ENCODE measurements at places on chromosomes 5 and 9.

GRCh38 chr5:168790002-168790635 lies 211.0 kb upstream of the PANK3 start:
- no peak for DNase-seq

DNA sequence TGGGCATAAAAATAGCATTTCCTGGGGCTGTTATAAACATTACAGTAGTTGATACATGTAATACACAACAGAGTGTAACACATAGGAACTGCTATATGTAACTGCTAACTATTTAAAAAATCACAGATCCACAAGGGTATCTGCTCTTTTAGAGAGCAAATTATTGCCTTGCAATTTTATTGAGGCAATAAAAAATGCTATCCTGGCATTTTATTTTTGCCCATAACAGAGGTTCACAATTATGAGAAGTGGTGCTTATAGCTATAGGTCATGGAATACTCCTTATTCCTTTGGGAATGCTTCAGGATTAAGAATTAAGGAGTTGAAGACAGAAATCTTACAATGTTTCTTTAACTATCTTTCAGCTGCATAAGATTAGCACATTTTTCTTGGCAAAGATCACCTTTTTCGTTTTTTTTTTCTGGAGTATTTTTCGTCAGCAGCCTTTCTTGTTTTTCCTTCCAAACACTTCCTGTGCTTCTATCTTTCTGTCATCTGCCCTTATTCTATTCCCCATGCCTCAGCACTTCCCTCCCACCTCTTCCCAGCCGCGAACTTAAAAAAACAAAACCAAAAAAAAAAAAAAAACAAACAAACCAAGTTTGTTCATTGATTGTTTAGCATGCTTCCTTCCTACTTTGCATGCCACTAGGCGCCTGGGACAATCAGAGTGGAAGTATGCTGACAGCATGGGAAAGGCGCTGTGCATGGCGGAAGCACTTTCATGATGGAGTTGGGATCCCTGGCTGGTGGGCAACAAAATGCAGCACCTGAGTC lies 264.2 kb downstream of the MAST4 start:
- no peak for DNase-seq

DNA sequence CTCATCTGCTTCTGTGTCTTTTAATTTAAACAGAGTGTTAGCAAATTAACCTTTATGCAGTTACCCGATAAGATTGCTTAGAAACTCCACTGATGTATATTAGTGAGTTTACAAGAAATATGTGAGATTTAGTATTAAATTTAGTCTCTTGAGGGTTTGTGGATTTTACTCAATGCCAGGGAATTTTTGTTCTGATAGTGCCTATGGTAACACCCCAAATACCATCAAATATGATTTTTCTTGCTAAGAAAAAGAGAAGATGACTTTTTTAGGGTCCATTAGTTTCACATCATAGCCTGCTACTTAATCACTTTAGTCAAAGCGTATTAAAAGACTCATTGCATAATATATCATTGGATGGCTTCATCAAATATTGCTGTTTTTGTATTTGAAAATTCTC lies 224.9 kb downstream of the PCSK5 start:
- no peak for DNase-seq

- DNase-seq, result no peak
Observed at GRCh38 chr9:125529589-125530515, 177.2 kb downstream of the MAPKAP1 start.

DNA sequence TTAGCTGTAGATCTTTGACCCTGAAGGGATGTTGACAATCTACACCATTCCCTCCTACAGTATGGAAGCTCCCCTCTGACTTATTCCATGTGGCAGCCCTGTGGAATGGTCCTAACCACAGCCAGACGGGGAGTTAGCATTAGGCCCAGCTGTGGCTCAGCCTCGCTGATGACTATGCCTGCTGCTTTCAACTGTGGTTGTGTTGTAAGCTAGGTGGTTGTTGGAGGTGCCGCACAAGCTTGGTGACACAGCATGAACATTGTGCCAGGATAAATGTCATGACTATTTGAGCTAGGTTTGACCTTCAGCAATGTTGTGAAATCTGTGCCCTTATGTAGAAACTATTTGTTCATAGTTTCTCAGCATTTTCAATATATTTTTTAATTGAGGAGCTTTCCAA lies 40.6 kb downstream of the SGCD start:
- no peak for DNase-seq

DNA sequence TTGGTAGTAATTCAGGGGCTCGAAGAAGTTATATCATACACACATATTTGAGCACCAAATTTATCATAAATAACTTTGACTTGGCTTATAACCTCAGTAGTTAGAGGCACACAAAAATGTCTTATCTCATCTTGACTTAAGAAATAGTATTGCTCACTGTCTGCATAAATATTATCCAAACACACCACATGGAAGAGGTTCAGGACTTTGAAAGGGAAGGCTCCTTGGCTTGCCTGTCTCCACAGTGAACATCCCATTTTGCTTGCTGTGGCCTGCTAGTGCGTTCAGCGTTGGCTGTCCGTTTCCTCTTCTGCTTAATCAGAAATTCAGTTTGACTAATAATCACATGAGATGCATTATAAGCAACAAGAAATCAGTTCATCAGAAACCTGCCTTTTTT lies 13.9 kb downstream of the GRXCR2 start:
- no peak for DNase-seq

DNA sequence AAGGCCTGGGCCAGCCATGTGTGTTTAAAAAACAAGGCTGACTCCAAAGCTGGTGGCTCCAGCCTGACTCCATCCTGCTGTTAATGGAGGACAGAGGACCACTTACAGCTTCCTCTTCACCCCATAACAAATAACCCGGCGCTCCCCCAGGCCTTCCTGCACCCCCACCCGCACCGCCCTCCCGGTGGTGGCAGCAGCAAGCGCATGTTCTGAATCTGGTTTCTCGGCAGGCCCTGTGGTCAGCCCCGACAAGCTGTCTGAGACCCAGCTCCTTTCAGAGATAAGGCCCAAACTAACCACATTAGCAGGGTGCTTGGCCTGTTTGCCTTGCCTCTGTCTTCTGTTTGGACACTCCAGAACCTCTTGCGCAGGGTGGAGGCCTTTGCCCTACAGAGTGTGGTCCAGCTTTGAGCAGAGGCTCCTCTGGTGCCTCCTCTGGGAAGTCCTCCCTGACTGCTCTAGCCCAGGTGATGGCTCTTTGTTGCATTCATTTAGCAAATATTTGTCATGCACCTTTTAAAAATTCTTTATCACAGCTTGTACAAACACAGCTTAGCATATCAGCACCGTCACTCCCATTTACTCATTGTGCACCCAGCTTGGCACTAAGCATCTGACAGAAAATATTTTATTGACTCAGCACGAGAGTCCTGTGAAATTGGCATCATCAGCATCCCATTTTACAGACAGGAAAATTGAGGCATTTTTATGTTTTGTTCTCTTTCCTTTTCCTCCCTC lies 78.4 kb downstream of the NDFIP1 start:
- DNase-seq, result no peak

GRCh38 chr9:37676411-37676830 lies 25.7 kb downstream of the FRMPD1 start:
- DNase-seq, result no peak

DNA sequence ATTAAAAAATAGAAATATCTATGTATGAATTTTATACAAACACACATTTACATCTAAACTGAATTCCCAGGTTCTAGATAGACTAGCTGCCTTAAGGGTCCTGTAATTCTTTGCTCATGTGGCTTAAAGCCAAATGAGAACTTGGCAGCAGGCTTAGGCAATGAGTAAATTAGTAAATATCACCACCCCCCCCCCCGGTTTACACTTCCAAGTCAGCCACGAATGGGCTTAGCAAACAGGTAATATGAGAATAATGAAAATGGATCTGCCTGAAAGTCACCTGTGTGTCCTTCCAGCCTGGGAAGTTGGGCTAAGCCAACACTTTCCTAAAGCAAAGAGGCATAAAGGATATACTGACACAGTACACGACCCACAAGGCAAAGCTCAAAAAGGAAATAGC lies 108.6 kb downstream of the KLHL3 start:
- no peak for DNase-seq

- DNase-seq, result no peak
Observed at GRCh38 chr9:101176384-101176783, 147.9 kb downstream of the PLPPR1 start.

- DNase-seq, result no peak
Observed at GRCh38 chr9:84068872-84069271, 88.3 kb downstream of the RMI1 start.

DNA sequence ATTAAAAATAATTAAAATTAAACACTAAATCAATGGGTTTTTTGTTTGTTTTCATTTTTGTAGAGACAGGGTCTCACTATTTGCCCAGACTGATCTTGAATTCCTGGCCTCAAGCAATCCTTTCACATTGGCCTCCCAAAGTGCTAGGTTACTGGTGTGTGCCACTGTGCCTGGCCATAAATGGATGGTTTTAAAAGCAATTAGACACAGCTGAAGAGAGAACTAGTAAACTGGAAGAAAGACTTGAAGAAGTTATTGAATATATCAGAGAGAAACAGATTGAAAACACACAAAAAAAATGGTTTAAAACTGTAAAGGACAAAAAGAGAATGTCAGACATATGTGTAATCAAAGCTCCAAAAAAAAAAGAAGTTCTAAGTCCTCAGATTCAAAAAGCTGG lies 83.0 kb downstream of the DENND1A start:
- DNase-seq, result no peak

DNA sequence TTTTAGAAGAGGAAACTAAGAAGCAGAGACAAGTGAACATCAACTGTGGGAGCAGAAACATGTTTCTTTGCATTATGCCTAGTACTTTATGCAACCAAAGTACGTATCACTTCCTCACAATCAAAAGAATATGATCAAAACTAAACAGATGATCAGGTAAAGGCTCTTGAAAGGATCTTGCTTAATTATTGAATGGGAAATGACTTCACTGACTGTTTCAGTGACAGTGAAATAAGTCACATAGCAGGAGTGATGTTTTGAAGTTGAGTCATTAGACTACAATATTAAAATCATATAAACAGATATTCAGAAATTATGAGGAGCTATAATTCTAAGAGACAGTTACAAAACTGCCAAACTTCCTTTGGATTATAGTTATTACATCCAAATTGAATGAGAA lies 527.3 kb downstream of the MTRR start:
- no peak for DNase-seq

DNA sequence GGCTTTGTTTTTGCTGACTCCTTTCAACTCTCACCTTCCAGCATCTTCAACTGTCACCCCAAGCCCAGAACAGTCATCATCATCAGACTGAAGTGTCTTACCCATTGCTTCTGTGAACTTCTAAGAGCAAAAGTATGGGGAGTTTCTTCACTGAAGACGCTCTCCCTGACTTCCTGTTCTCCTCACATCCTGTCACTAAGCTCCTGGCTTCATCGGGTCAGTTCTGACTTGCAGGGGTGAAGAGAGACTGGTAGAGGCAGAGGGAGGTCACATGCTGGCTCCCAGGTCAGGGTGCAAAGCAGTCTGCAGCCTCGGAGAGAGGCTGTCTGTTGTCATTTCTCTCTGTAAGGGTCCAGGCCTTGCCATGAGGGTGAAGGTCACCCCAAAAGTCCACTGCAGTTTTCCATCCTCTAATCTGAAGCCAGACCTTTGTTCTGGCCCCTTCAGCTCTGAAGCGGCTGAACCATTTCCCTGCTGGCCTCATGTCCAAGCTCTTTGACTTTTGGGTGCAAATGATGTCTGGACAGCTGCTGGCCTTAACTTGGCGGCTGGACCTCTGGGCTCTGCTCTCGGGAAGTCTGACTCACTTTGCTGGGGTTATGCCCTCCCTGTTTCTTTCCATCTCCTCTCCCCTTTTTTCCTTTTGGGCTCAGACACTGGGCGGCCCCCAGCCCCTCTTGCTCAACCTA lies 305.0 kb downstream of the RAB3C start:
- peak; percentile 34 for DNase-seq

GRCh38 chr9:130042885-130043653 lies at the start of gene FNBP1:
FNBP1 (minus strand) TSS chr9:130043189; CDS start chr9:130042975, 214 bp downstream.
- DNase-seq, result peak; percentile 91

DNA sequence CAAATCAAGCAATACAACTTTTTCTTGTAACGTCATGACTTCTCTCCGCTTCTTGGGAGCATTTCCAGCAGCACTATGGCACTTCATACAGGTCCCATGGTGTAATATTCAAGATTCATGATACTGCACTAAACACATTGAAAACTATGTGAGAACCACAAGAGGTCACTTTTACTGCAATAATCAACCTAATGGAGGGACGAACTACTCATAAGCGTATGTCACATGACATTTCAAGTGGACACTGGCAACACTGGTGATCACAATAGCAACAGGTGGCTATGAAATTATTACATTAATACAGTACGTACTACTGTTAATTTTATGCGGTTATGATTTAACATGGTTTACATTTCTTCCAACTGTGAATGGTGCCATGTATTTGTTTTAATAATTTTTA lies 78.6 kb upstream of the TBC1D9B start:
- no peak for DNase-seq

- DNase-seq, result no peak
Observed at GRCh38 chr9:99069075-99069474, 35.8 kb upstream of the TGFBR1 start.

DNA sequence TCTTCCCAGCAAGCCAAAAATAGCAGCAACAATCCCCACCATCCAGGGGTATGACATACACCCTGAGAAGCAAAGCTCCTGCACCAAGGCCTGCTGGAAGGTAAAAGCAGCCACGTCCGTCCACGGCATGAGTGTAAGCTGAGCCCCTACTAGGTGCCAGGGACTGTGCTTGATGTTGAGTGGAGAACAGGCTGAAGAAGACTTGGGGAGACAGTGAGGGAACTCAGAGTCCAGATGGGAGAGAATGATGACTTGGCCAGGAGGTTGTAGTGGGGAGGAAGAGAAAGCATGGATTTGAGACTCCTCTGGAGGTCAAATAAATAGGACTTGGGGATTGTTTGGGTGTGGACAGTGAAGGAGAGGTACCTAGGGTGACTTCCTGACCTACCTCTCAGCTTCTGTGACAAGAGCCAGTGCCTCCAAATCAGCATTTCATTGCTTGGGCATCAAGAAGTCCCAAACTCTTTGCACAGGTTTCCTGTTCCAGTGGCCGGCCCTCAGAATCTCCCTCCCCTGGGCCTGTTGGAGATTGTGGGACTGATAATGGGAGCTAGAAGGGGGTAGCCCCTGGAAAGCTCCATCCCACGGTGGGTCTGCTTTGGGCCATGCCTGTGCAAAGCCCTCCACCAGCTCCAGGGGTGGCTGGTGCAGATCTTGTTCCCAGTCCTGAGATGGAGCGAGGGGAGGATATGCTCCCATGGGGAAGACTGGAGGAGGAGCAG lies 58.3 kb upstream of the ADAMTS2 start:
- DNase-seq, result no peak

DNA sequence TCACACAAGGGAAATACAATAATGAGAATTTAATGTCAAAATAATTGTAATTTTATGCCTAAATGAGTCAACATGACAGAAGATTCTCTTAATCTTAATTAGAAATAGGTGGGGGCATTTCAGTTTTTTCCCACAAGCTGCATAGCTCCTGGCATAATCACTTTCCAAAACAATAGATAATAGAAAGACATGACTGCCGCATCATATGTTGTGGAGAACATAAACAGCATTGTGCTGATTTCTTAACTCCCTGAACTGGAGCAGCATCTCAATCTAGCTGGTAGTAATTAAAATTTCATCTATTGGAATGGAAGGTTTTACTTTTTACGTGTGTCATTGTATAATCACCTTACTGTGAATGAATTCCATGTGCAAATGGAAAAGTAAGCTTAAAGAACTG lies 112.1 kb downstream of the ST8SIA4 start:
- no peak for DNase-seq

GRCh38 chr9:35029241-35029640 lies 39.7 kb downstream of the DNAJB5 start:
- no peak for DNase-seq

GRCh38 chr5:147819261-147819770 lies 12.2 kb downstream of the SPINK1 start:
- DNase-seq, result no peak
